ENCODE measurements at places on chromosomes 7 and 10.
A peak's percentile ranks its signal among the peaks of the same experiment; 100 is the strongest.

GRCh38 chr10:6256439-6256838 lies 53.7 kb downstream of the PFKFB3 start:
- no peak for DNase-seq

GRCh38 chr7:113256883-113257531 lies 138.7 kb upstream of the SMIM30 start:
- DNase-seq, result no peak

DNA sequence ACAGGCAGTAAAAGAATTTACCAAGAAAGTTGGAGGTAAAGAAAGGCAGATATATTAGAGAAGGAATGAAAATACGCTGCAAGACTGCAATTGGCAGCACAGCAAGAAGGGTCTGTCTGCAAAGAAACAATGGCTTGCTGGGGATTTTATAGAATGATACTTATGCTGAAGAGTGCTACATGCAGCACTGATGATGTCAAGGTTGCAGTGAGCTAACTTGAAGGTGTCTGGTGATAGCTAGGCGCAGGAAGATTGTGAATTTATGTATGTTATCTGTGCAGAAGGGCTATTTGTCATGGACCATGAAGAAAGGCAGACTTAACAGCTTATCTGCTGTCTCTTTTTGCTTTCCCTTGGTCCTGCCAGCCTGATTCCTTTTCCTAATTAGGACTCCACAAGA lies 319.3 kb upstream of the KMT2E start:
- DNase-seq, result no peak

DNA sequence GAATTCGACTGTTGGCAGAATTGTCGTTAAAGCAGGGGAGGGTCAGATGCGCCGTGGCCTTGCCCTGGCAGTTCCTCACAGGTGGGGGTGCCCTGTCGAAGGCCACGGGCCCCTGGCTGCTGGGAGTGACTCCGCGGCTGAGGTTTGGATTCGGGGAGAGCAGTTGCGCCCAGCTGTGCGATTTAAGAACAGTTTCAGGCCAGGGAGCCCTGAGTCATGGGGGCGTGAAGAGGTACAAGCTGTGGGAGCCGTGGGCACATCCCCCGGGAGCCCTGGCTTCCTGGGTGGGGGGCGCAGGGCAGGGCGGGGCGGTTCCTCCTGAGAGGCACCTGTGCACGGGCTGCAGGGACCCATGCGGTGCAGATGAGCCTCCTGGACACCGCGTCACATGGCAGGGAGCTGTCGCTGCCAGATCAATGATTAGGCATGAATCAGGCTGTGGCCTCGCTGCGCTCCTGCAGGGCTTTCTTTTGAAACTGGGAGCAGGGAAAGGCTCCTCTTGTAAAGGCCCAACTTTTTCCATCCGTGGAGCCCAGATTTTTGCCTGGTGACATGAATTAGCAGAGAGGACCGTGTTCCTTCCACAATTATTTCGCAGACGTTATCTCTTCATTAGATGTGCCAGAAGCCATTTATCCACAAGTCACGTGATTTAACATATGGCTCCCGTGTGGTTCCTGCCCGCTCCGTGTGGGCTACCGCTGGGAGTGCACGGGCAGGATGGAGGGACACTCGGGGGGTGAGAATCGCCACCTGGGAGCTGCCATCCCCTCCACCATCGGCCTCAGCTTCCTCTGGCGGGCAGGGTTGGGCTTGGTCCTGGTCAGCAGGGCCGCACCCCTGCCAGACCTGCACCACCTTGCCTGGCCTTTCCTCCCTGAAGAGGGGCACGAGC lies 918 bp downstream of the PWWP2B start:
- no peak for DNase-seq

GRCh38 chr7:51242007-51242691 lies 74.5 kb downstream of the COBL start:
- no peak for DNase-seq

DNA sequence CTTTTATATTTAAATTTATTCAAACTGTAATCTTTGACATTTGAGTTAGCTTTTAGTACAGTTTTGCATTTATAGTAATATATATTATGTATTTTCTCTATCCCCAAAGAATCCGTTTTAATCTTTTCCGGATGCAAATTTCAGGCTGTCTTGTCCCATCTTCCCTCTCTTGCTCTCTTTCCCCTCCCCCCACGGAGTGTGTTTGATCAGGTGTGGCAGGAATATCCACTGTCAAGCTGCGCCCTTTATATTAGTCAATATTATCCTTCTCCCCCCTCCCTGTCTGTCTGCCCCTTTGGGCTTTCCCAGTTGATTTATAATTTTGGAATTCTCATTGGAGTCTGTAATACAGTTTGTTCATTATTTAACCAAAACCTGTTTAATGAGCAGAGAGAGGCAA lies 19.0 kb downstream of the GBF1 start:
- no peak for DNase-seq

- no peak for DNase-seq
Observed at GRCh38 chr7:82441669-82442478, 1.7 kb downstream of the CACNA2D1 start.

DNA sequence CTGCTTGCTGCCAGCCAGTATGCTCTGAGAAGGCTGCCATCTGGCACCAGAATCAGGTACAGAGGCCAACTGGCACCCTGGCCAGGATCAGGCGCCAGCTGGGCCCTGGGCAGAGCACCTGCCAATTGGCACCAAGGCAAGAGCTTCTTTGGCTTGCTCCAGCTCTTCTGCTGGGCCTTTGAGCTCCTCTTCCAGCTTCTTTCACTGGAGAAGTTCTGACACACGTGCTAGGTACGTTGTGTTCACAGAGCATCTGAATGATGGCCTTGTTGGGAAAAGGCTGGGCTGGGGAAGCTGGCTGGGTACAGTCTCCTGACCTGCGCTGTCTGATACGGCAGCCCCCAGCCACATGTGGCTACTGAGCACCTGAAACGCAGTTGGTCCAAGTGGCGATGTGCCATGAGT lies 31.7 kb upstream of the OPALIN start:
- DNase-seq, result no peak

- DNase-seq, result no peak
Observed at GRCh38 chr10:122525788-122526187, 34.8 kb upstream of the DMBT1 start.

DNA sequence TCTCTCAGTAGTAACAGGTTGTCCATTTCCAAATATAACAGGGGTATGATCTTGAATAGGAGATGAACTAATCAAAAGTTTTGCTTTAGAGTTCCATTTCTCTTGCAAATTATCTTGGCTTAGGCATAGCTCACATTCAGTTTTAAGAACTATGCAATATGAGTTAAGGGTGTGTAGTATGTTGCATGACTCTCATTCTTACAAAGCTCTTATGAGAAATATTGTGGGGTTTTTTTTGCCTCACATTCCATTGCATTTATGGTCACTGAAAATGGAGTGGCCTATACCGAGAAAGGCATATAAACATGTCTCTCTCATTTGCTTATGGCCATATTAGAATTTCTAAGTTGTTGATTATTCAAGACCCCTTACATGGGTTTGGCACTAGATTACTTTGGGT lies 48.5 kb upstream of the LAMB1 start:
- no peak for DNase-seq

GRCh38 chr7:16668049-16668858 lies 22.3 kb downstream of the BZW2 start:
- no peak for DNase-seq

DNA sequence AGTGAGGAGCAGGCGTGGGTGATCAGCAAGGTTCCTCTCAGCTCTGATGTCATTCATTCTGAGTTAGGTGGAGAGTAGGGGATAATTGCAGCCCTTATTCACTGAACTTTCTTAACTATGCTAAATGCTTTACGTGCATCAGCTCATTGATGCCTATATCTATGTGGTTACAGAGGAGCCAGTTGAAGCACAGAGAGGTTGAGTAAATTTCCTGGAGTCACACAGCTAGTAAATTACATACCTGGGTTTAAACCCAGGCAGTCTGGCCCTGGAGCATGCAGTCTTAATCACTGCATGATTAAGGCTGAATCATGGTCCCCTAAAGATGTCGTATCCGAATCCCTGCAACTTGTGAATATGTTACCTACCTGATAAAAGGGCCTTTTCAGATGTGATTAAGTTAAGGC lies 99.6 kb downstream of the GRK5 start:
- no peak for DNase-seq

DNA sequence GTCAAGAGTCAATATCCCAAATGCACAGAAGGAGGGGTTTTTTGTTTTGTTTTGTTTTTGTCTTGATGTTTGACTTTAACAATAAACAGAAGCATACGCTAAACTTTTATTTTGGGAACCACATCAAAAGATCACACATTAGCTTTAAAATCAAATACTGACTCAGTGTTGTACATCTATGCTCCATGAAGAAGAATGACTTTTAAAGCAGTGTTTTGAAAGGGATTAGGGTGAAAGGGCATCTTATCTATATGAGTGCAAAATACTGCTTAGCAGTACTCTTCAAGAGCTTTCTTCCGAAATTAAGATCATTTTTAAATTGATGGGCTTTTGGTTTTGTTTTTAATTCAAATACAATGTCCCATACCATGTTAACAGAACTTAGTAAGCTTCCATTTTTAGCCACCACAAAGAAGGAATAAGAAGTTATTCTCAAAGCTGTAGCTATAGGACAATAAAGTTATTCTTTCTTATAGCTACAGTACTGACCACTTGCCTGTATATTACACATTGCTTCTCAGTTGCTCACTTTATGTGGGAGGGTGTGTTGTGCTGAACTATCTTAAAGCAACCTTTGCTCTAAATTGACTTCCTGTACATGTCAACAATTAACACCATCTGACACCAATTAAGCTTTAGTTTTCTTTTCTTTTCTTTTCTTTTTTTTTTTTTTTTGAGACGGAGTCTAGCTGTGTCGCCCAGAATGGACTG lies 144.3 kb upstream of the KAT6B start:
- no peak for DNase-seq

- no peak for DNase-seq
Observed at GRCh38 chr7:116678780-116679179, 6.8 kb downstream of the MET start.

DNA sequence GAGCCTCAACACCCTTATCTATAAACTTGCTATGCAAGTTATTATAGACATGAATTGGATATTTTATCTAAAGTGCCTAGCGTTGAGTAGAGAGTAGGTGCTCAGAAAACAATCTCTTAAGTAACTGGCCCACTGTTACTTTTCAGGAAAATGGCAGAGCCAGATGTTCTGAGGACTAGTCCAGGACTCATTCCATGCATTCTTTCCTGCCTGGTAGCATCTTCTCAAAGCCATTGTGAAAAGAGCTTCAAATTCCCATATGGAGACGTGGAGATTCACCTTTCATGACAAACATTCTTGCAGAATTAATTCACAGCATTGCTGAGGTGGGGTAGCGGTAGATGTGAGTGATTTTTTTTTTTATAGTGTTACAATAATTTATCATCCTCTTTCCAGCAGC lies 35.9 kb upstream of the ITPRID1 start:
- no peak for DNase-seq

GRCh38 chr10:79165070-79165778 lies 96.5 kb downstream of the ZMIZ1 start:
- DNase-seq, result no peak

- DNase-seq, result peak; percentile 76
Observed at GRCh38 chr7:100049441-100050291, at the start of gene ZSCAN21. Gene ZSCAN21 (plus strand): TSS chr7:100049774. CDS start chr7:100057007, 7,233 bp downstream.

- DNase-seq, result no peak
Observed at GRCh38 chr7:39095875-39096619, 118.3 kb downstream of the POU6F2 start.

GRCh38 chr7:128387216-128388144 lies 22.3 kb downstream of the IMPDH1 start:
- peak; percentile 95 for DNase-seq

GRCh38 chr10:50990568-50991455 lies 83.5 kb upstream of the PRKG1 start:
- DNase-seq, result no peak

GRCh38 chr10:15751046-15751445 lies 31.3 kb upstream of the ITGA8 start:
- DNase-seq, result no peak

DNA sequence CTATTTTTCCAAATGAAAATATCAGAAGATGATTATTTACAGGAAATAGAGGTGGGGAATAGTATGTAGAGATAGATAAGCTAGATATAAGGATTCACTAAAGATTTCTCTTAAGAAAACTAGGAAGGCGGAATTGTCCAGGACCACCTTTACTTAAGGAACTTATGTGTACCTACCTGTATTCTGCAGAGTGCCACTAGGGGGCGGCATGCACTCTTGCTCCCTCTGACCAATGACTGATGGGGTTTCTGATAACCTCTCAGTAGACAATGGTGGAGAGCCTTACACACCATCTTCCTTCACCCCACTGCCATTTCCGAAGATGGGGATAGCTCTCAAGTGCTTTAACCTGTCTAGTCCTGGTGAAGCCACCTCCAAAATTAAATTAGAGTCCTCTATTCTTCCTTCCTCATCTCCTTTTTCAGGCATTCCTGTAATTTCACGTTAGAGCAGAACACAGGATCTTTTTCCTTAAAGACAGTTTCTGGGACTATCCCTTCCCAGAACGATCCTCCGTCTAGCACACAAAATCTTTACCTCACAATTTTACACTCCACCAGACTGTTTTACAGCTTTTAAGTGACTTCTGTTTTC lies 453.1 kb downstream of the SORCS1 start:
- DNase-seq, result peak; percentile 37

DNA sequence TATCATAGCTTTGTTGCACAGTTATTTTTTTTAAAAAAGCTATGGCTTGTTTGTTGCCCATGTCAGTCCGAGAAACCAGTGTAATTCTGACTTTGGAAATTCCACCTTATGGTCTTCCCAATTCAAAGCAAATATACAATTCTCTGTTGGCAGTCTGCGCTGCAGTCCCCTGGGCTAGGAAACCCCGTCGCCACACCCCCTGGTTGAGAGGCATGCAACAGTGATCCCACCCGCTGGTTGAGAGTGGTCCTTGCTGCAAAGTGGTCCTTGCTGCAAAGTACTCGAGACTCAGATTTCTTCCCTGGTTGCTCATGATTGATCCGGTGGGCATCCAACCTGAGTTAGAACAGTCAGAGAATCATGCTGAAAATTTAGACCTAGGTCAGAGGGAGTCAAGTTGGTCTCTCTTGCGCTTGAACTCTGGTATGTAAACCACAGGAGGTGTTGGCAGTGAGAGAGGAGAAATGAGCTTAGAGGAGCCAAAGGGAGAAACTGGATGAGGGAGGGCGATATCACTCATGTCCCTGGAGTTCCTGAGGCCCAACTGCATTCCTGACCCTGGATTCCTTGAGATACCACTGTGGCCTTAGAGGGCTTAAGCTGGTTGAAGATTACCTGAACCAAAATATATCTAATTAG lies 45.0 kb upstream of the STK17A start:
- no peak for DNase-seq

DNA sequence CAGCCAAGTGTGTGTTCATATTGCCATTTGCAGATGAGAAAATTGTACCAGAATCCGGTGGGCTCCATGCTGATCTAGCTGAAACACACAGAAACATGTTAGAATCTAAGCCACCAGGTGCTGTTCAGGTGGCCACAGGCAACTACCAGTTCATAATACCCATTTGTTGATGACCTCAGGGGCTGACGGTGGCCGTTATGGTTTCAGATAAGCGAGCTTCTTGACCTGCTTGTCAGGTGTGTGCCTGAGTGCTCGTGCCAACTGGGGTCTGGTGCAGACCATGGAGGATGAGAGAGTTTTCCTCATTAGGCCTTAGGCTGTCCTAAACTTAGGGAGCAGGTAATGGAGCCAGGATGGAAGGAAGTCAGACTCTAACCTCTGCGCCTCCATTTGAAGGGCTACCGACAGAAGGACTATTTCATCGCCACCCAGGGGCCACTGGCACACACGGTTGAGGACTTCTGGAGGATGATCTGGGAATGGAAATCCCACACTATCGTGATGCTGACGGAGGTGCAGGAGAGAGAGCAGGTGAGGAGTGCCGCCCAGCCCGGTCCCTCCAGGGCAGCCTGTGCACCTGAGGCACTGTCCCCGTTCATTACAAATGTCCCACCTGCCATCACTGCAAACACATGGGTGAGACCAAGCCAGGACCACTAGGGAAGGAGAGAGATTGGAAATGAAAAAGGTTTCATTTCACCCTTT lies 53.1 kb downstream of the MKI67 start:
- no peak for DNase-seq

Measured in GM19239 (cell line).